ENCODE measurements at places on chromosomes 3 and 15. TPM values are rescaled to one million over a fixed set of nuclear protein-coding genes. Genes with fewer than 3 reads are reported as not detected.

Gene GABRA5
- total RNA-seq = not detected

Gene KCNMB3
- 0.08 TPM for total RNA-seq

Gene NDN
- total RNA-seq = 89.0 TPM

Gene NOP10
- 27.4 TPM for total RNA-seq

GRCh38 chr3:149812606-149813366, at the start of gene RNF13:
RNF13 (plus strand) TSS chr3:149813215; CDS start chr3:149846027, 32,812 bp downstream.
- peak; percentile 98 for DNase-seq

GRCh38 chr3:117990627-117991026, 1044.0 kb downstream of the IGSF11 start:
- DNase-seq = no peak

DNA sequence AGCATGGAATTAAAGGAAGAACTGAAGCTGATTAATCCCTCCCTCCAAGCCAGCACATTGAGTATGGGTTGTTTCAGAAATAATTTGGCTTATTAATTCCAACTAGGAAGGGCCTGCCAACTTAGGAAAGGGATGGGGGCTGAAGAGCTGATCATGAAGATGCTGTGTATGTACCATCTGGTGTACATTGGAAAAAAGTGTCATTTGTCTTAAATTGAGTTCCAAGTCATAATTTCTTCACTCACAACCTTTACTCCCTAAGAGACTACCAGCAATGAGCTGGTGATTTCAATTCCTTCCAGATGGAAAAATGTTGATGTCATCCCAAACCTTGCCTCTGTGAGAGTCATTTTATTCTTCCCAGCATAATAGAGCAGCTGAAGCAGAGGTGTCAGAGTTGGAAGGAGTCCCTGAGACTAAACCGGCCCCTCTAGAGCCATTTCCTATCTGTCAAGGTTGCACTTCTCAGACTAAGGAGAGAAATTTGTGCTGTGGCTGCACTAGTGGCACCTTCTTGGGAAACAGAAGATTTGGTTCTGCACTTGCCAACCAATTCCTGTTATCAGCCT, 79.4 kb downstream of the GTPBP8 start:
- DNase-seq = peak; percentile 46

GRCh38 chr3:188358787-188359493, 205.0 kb downstream of the LPP start:
- DNase-seq = no peak

DNA sequence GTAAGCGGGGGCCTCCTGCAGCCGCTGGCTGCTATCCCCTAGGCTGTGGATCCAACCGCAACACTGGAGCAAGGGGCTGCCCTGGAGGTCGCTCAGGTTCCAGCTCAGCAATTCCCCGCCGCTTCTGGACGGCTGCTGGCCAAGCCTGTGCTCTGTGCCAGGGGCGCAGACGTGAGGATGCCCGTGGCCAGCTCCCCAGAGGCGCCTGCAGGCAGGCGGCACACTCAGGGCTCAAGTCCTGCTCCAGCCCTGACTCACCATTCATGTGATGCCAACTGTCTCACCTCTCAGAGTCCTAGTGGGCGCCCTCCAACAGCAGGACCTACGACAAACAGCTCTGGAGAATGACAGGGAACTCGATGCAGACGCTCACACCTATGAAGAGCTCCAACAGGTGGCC, 31.6 kb downstream of the KLHL25 start:
- DNase-seq = no peak

DNA sequence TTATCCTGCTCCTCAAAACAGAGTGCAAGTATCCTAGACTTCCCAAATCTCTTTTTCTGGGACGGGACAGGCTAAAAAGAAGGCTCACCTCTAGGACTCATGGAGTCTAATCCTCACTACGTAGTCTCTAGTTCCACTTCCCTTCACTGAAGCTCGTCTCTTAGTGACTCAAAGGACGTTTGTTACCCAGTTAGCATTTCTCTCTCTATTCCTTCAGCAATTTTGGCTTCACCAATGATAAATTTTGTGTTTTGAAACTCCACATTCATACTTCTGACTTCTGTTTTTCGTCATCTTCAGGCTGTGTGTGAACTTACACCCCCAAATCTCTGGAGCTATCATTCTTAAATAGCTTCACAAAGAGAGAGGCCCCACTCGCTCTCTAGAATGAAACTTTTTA, 627.1 kb downstream of the NAALADL2 start:
- peak; percentile 2 for DNase-seq

GRCh38 chr3:63967675-63968611, 55.4 kb downstream of the PSMD6 start:
- DNase-seq = peak; percentile 69

GRCh38 chr3:151962912-151963311, 89.5 kb downstream of the SUCNR1 start:
- DNase-seq = no peak

GRCh38 chr15:85316244-85316934, 64.0 kb upstream of the AKAP13 start:
- no peak for DNase-seq
